Endothelial cell of umbilical vein (primary cell): ENCODE measurements at places on chromosomes 6 and 20. TPM values are rescaled to one million over a fixed set of nuclear protein-coding genes. Genes with fewer than 3 reads are reported as not detected.

The TIAM2 gene
- 13.5 and 18.5 TPM in 2 replicates for total RNA-seq

The PTGIS gene
- total RNA-seq, result 4.4 and 6.2 TPM in 2 replicates

The OR2H1 gene
- not detected in 2 replicates for total RNA-seq

The RAET1E gene
- total RNA-seq, result not detected in 2 replicates

The TCF21 gene
- total RNA-seq, result not detected in 2 replicates

The SLC44A4 gene
- 0.12 and 0.84 TPM in 2 replicates for total RNA-seq

The PPIL6 gene
- total RNA-seq, result 0.25 and 0.33 TPM in 2 replicates

The TGM3 gene
- total RNA-seq, result not detected in 2 replicates

The WTAP gene
- 75.6 and 81.6 TPM in 2 replicates for total RNA-seq

The SEL1L2 gene
- total RNA-seq, result not detected in 2 replicates

The HM13 gene
- total RNA-seq, result 188 and 211 TPM in 2 replicates

The IL22RA2 gene
- not detected in 2 replicates for total RNA-seq

The ZC3H12D gene
- total RNA-seq, result not detected in 2 replicates

The WFDC5 gene
- total RNA-seq, result not detected in 2 replicates

The VNN1 gene
- total RNA-seq, result not detected in 2 replicates

The CALHM5 gene
- total RNA-seq, result 6.6 and 7.1 TPM in 2 replicates

The POLR1H gene
- total RNA-seq, result 32.5 and 42.5 TPM in 2 replicates

The PPP1R3G gene
- total RNA-seq, result 0.07 and 0.09 TPM in 2 replicates

The GPR63 gene
- total RNA-seq, result 0.09 and 0.13 TPM in 2 replicates
